ENCODE measurements at places on chromosomes 2 and 18. TPM values are rescaled to one million over a fixed set of nuclear protein-coding genes. Genes with fewer than 3 reads are reported as not detected.

- H3K4me3 ChIP-seq, result no peak overlapping the region
- H3K4me1 ChIP-seq, result peaks cover 43% of the 10 kb centered on the region
- no peaks in the 10 kb centered on the region for H3K36me3 ChIP-seq
- H3K27me3 ChIP-seq, result no peaks in the 10 kb centered on the region
Measured at GRCh38 chr2:109481196-109481555, 132.6 kb downstream of the SEPTIN10 start.

DNA sequence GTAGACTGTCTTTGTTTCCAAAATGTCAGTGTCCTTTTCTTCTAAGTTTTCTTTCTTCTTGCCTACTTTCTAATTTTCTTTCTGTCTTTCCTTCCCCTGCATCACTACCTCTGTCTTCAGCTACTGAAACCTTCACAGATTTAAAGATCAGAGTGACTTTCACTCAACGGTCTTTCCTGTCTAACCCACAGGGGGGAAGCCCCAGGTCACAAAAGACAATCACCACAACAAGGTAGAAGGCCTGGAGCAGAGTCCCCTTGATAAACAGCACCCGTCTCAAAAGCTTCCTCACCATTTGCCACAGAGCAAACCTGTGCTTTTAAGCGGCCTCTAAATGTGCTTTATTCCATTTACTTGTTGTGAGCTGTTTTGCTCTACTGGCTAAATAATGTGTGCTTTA lies 665.4 kb downstream of the BCL11A start:
- H3K27me3 ChIP-seq, result no peaks in the 10 kb centered on the region
- DNase-seq, result no peak
- no peaks in the 10 kb centered on the region for H3K4me1 ChIP-seq
- H3K4me3 ChIP-seq, result no peak overlapping the region

DNA sequence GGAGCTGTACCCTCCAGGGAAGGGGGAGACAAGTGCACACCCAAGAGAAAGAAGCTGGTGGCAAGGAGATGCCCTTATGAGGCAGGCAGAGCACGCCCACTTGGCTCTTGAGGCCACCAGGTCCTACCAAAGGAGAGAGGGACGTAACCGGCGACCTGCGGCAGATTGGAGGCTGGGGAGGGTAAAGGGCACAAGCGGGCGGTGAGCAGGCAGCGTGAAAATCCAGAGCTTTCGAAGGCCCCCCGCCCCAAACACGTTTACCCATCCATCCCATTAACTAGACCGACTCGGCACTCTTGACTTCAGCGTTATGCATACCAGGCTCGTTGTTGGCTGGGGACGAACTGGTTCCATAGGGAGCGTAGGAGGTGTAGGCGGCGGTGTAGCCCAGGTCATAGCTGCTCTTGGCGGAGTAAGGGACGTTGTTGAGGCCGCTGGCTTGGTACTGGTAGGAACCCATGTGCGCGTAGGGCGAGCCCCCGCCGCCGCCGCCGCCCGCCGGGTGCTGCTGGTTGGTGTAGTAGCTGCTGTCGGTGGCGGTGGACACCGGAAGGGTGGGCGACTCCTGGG lies 794 bp downstream of the DLX2 start:
- H3K4me3 ChIP-seq, result peak overlapping the region; percentile 50
- no peak for DNase-seq
- no peaks in the 10 kb centered on the region for H3K27me3 ChIP-seq

- DNase-seq, result no peak
- H3K27ac ChIP-seq, result no peak overlapping the region
- H3K4me1 ChIP-seq, result no peaks in the 10 kb centered on the region
- H3K4me3 ChIP-seq, result no peak overlapping the region
Measured at GRCh38 chr2:2464094-2464493, 133.0 kb upstream of the MYT1L start.

DNA sequence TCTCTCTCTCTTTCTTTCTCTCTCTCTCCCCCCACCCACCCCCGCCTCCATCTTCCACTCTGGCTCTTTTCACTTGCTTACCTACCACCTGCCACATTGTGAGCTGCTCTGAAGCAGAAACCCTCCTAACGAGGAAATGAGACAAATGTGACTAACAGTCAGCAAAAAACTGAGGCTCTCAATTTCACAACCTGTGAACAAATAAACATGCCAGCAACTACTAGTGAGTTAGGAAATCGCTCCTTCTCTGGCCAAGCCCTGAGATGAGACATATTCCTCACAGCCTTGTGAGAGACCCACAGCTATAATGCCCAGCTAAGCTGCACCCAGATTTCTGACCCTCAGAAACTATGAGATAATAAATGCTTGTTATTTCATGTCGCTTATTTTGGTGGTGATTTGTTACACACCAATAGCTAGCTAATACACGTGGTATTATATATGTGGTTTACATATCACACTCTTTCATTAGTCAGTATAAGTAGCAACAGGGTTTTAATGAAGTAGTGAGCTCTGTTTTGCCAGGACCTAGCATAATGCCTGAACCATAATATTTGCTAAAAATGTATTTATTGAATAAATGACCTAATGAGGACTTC lies 8.4 kb upstream of the ZNF521 start:
- no peaks in the 10 kb centered on the region for H3K4me1 ChIP-seq
- no peak overlapping the region for H3K4me3 ChIP-seq
- H3K27ac ChIP-seq, result no peak overlapping the region
- H3K27me3 ChIP-seq, result peaks cover 4% of the 10 kb centered on the region
- DNase-seq, result no peak

- peaks cover 21% of the 10 kb centered on the region for H3K4me1 ChIP-seq
- H3K4me3 ChIP-seq, result no peak overlapping the region
- no peaks in the 10 kb centered on the region for H3K36me3 ChIP-seq
- H3K27me3 ChIP-seq, result no peaks in the 10 kb centered on the region
- no peak for DNase-seq
Measured at GRCh38 chr18:2430191-2430590, 141.1 kb downstream of the METTL4 start.

UGT1A10 gene
- not detected for total RNA-seq

GRCh38 chr2:119638685-119639554 lies 40.1 kb upstream of the TMEM177 start:
- H3K4me3 ChIP-seq, result no peak overlapping the region
- H3K27me3 ChIP-seq, result peaks cover 8% of the 10 kb centered on the region
- H3K36me3 ChIP-seq, result no peaks in the 10 kb centered on the region
- H3K27ac ChIP-seq, result no peak overlapping the region

Measured in SJSA1 (cell line).